ENCODE measurements at places on chromosomes 7 and 10. TPM values are rescaled to one million over a fixed set of nuclear protein-coding genes. Genes with fewer than 3 reads are reported as not detected.

Gene PRPS1L1
- total RNA-seq: not detected

Gene PLXDC2
- total RNA-seq: 23.0 TPM

Gene NUTM2E
- not detected for total RNA-seq

Gene LRGUK
- total RNA-seq: 1.6 TPM

Gene WNT8B
- not detected for total RNA-seq

Gene LIPM
- total RNA-seq: under 0.01 TPM

Gene ZNF117
- total RNA-seq: 9.9 TPM

Gene EBLN1
- total RNA-seq: under 0.01 TPM

Gene AKR1C2
- 4.2 TPM for total RNA-seq

Gene SPAM1
- total RNA-seq: not detected

Gene AKR1C3
- 1.6 TPM for total RNA-seq

Gene MRLN
- total RNA-seq: 156 TPM

Gene GNA12
- total RNA-seq: 9.9 TPM

Gene PNLIPRP3
- total RNA-seq: under 0.01 TPM

Gene SPDYE3
- not detected for total RNA-seq

Gene DDIT4
- 87.2 TPM for total RNA-seq

Gene DPP6
- total RNA-seq: 4.2 TPM

Gene RPP38
- 6.3 TPM for total RNA-seq

Gene NXPH1
- total RNA-seq: not detected

Gene RBM28
- 7.3 TPM for total RNA-seq

Gene CDK14
- total RNA-seq: 25.1 TPM

Gene CLRN3
- total RNA-seq: 0.52 TPM

Gene ZNF365
- total RNA-seq: under 0.01 TPM

Gene ASB10
- 3.7 TPM for total RNA-seq

Gene LRRN3
- total RNA-seq: 5.2 TPM
